ENCODE measurements at places on chromosomes 7 and 10.

DNA sequence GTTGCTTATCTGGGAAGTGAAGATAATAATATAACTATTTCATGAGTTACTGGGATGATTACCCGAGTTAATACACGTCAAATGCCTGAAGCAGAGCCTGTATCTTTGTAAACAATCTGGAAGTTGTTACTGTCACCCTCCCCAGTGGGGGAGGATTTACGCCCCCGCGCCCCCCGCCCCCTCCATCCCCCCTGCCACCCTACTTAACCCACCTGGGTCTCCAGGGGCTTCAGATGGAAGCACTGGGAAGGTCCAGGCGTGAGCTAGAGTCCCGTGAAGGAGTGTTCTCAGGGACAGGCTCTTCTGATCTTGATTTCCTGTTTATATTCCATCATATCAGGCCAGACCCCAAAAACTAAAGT, 691 bp upstream of the PPA1 start:
- no peak for DNase-seq

DNA sequence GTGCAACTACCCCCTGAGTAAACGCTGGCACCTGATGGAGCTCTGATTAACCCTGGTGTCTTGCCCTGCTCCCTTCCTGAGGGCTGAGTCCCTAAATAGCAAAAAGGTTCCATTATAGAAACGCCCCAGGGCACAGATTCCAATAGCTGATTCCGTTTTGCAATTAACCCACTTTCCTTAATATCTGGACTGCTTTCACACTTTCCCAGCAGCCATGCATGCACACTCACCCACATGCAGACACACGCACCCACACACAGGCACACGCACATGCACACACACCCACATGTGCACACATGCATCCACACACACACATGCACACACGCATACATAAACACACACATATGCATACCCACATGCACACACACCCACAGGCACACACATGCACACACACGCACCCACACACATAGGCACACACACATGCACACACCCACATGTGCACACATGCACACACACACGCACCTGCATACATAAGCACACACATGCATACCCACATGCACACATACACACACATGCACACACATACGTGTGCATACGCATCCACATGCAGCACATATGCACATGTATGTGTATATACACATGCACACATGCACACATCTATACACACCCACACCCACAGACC, 129.3 kb downstream of the PAXIP1 start:
- no peak for DNase-seq

GRCh38 chr10:76282061-76283025, 850.9 kb downstream of the LRMDA start:
- DNase-seq, result peak; percentile 88

- no peak for DNase-seq
Observed at GRCh38 chr10:73920089-73920488, 9.2 kb downstream of the PLAU start.

- no peak for DNase-seq
Observed at GRCh38 chr7:151439855-151440798, at the start of gene CRYGN. Gene CRYGN (minus strand): TSS chr7:151440141. CDS start chr7:151439917, 224 bp downstream.
